ENCODE measurements at places on chromosomes 6 and 20.

- no peak for DNase-seq
These were observed 5.9 kb downstream of the C6orf58 start for GRCh38 chr6:127582777-127583462.

- no peak for DNase-seq
These were observed 2.3 kb downstream of the PM20D2 start for GRCh38 chr6:89148016-89148750.

DNA sequence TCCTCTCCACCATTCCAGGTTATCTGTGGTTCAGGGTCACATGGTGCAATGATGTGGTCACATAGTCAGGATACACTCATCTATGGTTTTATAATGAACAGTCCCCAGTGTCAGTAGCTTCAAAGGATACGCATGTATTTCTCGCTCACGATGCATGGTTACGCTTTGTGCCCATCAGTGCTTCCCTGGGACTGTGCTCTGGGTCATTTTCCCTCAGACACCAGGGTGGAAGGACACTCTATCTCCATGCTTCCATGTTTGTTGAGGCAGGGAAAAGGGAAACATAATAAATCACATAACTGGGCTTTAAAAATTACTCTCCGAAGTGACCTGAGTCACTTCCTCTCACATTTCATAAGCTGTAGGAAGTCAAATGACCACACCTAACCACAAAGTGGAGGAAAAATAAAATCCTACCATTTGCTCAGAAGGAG, 394.8 kb upstream of the NOX3 start:
- DNase-seq = no peak

GRCh38 chr20:51419646-51420045, 122.9 kb downstream of the NFATC2 start:
- no peak for DNase-seq

DNA sequence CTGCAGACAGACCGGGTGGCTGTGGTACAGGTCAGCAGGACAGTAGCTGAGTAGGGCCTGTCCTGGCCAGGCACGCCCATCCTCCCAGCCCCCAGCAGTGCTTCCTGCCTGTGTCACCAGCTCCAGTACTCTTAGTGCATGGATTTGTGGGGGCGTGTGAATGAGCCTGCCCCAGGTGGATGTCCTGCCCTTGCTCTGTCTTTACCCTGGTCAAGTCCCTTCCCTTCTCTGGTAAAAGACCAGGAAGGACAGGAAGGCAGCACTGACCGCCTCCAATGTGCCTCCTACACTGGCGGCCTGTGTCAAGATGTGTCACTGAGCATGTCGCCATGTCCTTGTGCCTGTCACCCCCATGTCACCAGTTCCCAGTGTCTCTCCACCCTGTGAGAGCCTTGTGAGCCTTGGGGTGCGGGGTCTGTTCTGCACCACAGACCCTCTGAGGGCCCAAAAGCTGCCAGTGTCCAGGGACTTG, 11.9 kb downstream of the TEAD3 start:
- no peak for DNase-seq

DNA sequence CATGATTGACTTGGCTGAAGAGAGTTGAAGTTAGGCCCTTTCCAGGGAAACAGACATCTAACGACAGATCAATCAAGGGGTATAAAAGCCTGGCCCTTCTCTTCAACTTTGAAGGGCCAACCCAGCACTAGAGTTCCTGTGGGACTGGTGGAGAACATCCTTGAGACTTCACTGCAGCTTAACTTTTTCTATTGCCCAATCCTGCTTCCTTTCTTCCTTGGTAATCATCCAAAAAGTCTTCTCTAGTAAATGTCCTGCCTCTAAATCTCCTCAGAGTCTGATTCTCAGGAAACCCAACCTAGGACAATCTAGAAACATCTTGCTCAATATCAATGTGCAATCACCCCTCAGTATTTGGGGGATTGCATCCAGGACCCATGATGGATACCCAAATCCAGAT, 1.9 kb downstream of the MKKS start:
- DNase-seq = no peak

- no peak for DNase-seq
These were observed 48.8 kb downstream of the KIZ start for GRCh38 chr20:21174516-21175239.

GRCh38 chr6:128079021-128079420, 178.2 kb upstream of the THEMIS start:
- DNase-seq = no peak

GRCh38 chr6:144317736-144318135, 32.6 kb downstream of the UTRN start:
- no peak for DNase-seq

- no peak for DNase-seq
These were observed 128.2 kb downstream of the EDN3 start for GRCh38 chr20:59428441-59429205.

- no peak for DNase-seq
These were observed 240.9 kb downstream of the PHACTR1 start for GRCh38 chr6:12957321-12958051.

DNA sequence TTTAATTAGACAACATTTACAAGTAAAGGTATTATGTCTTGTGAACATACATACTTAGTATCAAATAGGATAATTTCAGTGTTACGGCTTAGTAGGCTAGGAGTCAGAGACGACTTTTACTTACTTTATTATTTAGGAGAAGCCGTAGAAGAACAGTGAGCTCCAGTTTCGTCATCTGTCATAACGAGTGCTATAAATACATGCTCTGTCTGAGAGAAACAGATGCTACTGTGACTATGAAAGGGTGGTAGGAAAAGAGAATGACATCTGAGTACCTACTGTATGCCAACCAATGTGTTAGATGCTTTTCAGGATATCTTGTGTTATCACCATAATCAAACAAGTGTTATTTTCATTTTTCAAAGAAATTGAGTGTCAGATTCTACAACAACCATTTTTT, 119.0 kb downstream of the EYA4 start:
- no peak for DNase-seq

GRCh38 chr6:164039954-164040375, 625.4 kb downstream of the QKI start:
- no peak for DNase-seq

DNA sequence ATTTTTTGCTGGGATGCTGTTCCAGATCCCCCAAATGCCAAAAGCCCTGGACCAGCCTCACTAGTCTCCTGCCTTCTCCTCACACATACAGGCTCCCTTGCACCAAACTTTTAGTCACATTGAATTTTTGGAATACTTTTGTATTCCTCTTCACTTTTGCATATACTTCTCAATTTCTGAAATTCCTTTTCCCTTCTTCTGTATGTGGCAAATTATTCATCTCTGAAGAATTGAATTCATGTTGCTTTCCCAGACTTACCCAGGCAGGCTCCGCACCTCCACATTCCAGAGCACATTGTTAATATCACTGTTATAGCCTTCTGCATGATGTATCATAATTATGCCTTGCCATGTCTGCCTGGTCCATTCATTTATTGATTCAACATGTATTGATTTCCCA, 255.3 kb upstream of the POU3F2 start:
- no peak for DNase-seq

- no peak for DNase-seq
These were observed 458.4 kb upstream of the BTBD3 start for GRCh38 chr20:11459090-11459890.

DNA sequence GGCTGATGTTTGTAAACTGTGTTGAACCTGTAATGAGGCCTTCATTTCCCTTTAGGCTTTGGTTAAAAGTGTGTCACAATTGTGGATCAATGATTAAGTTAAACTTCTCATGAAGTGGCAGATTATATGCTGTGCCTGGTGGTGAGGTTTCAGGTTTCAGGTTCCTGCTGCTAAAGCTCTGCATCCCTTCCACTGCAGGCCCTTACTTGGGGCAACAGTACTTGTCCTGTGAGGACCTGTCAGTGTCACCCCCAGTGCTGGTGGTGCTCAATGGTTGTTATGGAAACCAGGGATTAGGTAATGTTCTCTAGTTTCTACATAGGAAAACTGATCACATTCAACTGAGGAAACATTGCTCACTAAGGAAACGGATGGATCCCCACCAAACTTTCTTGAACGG, 18.5 kb downstream of the RPP21 start:
- no peak for DNase-seq

- no peak for DNase-seq
These were observed 1.9 kb upstream of the SLC35D3 start for GRCh38 chr6:136920216-136920615.

DNA sequence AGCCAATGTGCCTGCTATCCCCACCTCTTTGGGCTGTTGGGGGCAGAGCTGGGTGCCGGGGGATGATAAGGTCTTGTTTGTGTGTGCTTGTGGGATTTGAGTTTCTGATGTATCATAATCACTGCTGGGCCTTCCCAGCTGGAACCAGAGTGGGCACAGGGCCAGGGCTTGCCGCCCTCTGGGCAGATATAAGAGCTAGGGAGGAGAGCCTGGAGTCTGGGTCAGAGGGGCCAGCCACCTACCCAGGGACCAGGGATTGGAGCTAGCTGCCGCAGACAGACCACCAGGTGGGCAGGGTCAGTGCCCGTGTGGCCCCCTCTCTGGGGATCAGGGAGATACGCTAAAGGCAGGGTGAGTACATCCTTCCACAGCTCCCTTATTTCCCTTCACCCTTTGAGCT, 3.1 kb upstream of the TLDC2 start:
- DNase-seq = no peak

GRCh38 chr20:35269055-35269781, 8.7 kb downstream of the MMP24OS start:
- no peak for DNase-seq

- DNase-seq = no peak
These were observed 66.8 kb downstream of the TBC1D7 start for GRCh38 chr6:13261464-13261994.

DNA sequence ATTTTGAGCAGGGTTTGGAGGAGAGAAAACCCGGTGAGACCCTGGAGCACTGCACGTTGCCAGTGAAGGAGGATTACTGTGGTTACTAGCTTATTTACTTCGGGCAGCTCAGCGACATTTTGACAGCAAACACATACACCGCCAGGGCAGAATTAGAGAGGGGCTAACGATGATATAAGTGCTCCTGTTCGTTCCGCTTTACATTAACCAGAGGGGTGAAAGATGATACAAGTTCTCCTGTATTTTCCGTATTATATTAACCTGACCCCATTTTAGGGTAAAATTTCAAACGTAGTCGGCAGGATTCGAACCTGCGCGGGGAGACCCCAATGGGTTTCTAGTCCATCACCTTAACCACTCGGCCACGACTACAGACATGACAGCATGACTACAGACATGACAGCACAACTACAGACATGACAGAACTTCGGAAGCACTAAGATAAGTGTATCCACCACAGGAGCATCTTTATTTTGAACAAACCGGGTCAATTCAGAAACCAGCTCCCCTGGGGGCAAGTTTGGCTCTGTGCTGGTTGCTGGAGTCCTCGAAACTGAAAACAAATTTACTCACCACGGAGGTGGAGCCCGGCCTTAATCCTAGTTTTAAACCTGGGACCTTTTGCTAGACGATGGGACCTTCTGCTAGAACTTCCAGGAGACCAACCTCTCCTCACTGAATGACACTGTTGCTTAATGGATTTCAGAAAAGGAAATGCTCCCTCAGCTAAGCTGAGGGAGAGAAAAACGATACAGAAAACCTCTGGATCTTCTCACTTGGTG, 80.4 kb upstream of the ZNF184 start:
- DNase-seq = no peak

GRCh38 chr20:37407573-37408002, 61.6 kb downstream of the SRC start:
- no peak for DNase-seq

DNA sequence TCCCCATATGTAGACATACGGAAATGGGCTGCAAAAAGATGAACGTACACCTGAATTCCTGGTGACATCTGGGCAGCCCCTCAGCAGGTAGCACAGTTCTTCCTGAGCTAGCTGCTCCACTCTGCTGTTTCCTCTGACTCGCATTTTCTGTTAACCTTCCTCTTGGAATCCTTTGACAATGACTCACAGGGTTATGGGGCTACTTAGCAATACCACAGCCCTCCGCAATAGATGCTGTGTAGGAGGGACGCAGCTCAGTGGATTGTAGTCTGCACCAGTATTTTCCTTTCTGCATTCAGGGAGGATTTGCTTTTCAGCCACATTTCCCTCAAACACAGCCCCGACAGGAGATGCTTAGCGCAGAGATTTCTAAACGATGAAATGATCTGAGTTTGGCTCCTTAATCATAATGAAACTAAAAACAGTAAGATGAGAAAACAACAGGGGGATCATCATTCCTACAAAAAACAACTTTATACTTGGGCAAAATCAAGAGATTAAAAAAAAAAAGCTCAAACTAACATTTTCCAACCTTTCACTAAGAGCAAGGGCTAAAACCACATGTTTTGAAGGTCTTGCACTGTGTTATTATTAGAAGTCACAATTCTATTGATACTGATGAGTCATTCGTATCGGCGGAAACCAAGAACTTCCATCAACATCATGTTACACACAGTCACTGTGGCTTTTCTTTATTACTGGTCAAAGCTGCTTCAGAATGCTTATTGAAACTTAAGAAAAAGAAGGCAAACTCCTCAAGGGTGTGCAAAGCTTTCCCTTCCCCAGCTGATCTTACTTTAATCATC, 12.2 kb downstream of the BACH2 start:
- DNase-seq = no peak

GRCh38 chr6:122400462-122401089, 1.1 kb downstream of the HSF2 start:
- no peak for DNase-seq

GRCh38 chr6:24950218-24950941, 14.6 kb upstream of the RIPOR2 start:
- DNase-seq = no peak

DNA sequence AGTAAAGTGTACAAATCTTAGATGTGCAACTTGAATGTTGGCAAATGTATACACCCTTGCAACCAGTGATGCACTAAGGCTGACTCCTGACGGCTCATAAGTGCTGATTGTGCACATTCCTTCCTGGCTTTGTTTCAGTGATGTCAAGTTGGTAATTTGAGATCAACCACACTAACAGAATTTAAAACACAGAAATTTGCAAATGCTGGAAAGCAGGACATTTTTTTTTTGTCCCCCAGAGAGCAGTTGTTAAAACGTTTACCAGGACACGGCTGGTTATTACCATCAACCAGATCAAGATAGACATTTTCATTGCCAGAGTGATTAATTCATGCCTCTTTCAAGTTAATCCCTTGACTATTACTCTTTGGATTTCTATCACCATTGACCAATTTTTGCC, 735.6 kb downstream of the RFPL4B start:
- no peak for DNase-seq

DNA sequence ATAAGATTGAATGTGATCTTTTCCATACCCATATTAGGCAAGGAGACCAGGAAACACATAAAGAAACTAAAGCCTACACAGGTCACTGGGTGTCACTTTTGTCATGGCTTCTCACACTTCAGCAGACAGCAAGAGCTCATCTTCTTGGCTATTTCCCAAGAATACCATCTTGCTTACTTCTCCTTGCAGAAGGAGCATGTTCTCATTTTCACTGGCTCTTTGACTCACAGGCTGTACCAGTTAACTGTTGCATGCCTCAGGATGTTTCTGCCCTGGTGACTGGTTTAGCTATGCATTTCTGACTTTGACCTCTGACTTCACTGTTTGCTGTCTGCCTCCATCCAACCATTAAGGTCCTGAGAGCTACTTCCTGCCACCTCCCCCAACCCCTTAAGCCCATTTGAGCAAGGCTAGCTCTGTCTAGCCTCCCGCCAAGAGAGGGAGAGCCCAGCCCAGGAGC, 40.3 kb upstream of the OGFRL1 start:
- DNase-seq = no peak

- no peak for DNase-seq
These were observed 68.7 kb upstream of the MYL9 start for GRCh38 chr20:36472637-36473090.
